NCI-H510A treated with DMSO at 0.1 percent for 48 hours (cell line): ENCODE measurements at places on chromosomes 12 and 14.

- no peak for DNase-seq
Observed at GRCh38 chr14:36583242-36583892, 953 bp upstream of the NKX2-8 start.

DNA sequence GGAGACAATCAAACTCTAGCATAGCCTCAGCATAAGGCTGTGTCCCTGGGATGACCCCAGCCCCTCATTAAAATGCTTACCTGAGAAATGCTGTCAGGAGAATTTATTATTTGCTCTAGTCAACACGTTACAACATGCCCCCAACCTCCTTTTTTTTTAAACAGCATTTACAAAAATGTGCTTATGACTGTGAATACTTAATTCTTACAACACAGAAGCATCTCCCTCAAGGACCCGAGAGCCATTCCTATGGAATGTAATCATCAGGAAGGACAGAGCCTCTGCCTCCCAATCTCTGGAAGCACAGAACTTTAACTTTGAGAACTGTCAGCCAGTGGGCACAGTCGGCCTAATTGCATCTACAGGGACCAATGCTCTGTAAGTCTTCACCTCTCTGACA is 136.6 kb upstream of the OVCH1 start:
- no peak for DNase-seq

- no peak for DNase-seq
Observed at GRCh38 chr14:32978691-32979255, 40.1 kb downstream of the NPAS3 start.

DNA sequence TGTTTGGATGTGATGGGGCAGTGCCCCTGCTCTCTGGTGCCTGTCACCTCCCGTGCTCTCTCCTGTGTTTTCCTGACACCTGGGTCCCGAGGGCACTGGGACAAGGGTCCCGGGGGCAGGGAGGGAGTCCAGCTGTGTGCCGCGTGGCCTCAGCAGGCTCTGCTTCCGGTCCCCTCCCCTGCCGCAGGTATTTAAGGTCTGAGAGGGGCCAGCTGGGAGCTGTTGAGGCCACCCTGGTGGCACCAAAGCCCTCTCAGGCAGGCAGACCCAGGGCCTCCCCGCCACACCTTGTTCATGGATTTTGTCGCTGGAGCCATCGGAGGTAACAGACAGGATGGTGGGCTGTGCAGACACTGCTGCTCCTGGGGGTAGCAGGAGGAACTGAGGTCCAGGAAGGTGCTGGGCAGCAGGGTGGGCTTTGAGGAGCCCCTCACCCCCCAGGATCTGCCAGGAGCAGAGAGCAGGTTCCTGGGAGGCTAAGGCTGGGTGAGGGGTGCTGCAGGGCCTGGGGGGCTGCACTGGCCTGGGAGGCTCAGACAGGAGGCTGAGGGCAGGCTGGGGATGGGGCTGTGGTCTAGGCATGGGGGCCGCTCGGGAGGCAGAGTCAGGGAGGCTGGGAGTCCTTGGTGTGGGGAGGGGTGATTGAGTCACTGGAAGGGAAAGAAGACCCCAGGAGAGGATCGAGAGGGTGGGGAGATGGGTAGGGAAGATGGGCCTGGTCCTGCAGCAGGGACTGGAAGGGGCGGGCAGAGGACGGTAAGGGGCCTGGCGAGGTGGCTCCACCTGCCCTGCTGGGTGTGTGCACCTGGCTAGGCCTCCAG is at the start of gene SLC25A47:
Gene SLC25A47 (plus strand): TSS at position 219 of the 821 bp plus-strand sequence. CDS start 76 bp downstream, at position 295.
- no peak for DNase-seq

GRCh38 chr12:1638203-1638602 is 9.2 kb downstream of the WNT5B start:
- no peak for DNase-seq

- no peak for DNase-seq
Observed at GRCh38 chr12:11778713-11779685, 129.5 kb downstream of the ETV6 start.

DNA sequence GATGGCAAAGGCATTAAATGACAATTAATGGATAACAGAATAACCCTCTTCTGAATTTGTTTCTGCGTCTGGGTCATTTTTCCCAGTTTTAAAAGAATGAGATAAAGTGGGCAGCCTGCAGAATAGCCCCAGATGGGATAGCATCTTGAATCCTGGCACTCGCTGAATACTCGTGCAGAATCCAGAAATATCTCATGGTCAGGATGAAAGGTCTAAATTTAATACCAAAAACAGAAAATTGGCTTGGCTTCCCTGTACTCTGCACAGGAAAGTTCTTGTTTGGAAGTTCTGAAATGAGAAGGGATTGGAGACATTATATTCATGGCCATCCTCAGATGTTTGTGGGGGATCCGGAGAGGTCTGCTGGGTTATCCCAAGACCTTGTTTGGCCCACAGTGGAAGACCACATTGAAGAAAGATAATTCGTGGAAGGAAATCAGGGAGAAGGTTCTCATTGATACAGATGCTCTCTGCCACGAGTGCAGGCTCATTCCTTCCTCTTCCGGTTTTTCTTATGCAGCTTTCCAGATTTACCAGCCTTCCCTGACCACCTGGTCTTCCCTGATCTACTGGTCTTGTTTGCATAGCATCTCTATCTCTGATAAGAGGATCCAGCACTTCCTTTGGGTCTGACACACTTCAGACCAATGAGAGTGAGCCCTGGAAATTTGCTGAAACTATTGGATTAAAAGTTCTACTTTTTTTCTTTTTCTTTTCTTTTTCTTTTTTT is 6.0 kb upstream of the IFT81 start:
- peak; percentile 53 for DNase-seq

GRCh38 chr12:19323805-19324204 is 115.5 kb upstream of the AEBP2 start:
- no peak for DNase-seq

DNA sequence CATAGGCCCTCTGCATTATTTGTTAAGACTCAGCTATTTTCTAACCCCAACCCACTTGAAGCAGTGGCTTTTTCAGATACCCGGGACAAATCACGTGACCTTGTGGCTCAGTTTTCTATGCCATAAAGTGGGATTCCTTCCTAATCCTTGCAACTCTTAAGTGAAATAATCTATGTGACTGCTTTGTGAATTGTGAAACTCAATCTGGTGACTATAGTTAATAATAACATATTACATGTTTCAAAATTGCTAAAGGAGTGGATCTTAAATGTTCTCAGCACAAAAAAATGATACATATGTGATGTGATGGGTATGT is 17.3 kb downstream of the EML1 start:
- no peak for DNase-seq

DNA sequence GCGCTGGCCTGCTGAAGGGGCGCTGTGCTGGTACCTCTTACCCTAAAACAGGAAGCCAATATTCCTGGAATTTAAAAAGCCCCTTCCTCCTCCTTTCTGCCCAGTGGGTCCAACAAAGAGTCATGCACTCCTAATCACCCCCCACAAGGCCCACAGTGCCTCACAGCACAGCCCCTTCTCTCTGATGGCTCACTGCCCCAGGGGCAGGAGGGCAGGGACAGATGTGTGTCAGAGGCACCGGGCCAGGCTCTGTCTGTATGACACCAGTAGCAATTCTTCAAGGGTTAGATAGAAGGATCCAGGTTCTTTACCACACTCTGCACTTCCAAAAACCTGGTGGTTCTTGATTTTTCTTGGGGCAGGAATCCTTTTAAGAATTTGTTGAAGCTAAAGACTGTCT is 8.9 kb downstream of the MYH6 start:
- no peak for DNase-seq

DNA sequence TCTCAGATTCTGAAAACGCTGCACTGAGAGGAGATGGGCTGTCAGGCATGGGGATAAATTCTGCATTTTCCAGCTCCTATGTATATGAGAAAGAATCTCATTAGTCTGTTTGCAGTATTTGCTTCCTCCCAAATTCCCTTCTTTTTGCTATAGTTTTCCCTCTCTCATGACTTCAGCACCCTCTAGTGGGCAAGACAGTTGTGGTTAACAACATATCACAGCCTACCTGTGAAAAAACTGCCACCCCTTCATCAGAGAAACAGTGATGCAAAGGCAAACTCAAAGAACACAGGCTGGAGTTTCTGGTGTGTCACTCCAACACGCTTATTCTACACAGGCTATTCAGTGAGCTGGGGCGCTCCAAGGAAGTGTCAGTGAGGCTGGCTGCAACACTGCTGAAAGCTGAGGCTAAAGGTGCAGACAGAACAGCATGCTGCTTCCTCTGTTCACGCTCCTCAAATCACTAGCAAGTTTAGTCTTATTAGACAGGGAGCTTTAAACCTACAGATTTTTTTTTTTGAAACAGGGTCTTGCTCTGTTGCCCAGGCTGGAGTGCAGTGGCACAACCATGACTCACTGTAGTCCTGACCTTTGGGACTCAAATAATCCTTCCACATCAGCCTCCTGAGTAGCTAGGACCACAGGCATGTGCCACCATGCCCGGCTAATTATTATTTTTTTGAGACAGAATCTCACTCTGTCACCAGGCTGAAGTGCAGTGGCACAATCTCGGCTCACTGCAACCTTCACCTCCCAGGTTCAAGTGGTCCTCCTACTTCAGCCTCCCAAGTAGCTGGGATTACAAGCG is 19.3 kb downstream of the ZC2HC1C start:
- peak; percentile 51 for DNase-seq

DNA sequence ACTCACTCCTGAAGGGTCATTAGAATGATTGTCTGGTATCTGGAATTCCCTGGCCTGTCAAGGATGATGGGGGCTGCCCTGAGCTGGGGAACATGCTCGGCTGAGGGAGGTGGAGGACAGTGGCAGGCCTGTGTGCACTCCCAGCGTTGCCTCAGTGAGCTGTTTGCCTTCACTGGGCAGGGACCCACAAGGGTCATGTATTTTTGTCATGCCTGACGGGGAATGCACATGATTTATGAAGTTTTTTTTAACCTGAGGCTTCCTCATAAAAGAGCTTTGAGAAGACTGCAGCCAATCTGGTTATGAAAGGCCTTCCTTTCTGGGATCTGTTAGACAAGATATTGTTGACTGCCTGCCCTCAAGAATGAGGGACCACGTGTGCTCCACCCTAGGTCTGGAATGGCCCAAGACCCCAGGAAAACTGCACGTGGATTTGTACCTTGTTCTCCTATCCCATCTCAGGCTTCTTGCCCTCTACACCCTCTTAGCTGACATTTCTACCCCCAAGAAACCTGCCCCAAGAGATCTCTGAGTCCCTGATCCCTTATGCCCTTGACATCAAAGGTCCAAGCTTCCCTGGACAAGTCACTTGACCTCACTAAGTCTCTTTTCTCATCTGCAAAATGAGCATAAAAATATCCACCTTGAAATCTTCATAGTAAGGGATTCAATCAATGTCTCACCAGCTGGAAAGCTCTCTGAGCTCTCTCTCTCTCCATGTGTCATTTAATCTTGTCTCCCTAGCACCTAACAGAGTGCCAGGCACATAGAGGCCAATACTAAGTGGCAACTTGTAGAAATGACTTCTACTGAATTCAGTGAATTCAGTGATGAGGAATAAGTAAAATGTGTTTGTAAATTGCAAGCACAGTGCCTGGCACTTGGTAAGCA is 24.5 kb upstream of the COL2A1 start:
- DNase-seq, result no peak

DNA sequence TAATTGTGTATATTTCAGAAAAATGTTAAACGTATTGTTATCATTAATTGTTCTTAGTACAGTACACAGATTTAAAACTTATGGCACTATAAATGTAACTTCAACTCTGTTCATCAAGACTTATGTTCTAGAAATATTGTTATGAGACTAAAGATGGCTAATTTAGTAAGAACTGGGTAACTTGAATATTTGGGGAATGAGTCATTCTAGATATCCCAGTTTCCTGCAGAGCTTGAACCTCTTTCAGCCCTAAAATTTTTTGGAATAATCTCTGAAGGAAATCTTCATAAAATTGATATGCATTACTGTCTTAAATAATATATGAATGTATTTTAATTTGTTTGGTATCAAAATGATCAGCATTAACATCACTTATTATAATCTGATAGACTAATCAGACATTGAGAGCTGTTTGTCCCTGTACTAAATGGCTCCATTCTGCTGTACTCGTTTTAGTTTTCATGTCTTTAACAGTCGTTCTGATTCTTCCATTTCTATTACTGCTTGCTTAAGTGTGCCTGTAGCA is 87.1 kb downstream of the VEZT start:
- no peak for DNase-seq

- no peak for DNase-seq
Observed at GRCh38 chr14:63745858-63746425, 18.1 kb upstream of the SGPP1 start.
